CD8-positive, alpha-beta memory T cell (primary cell): ENCODE measurements at places on chromosomes 7 and 10.

- H3K36me3 ChIP-seq = no peaks in the 10 kb centered on the region
- H3K4me3 ChIP-seq = no peak overlapping the region
These were observed 82.1 kb downstream of the VIPR2 start for GRCh38 chr7:159062569-159062968.

DNA sequence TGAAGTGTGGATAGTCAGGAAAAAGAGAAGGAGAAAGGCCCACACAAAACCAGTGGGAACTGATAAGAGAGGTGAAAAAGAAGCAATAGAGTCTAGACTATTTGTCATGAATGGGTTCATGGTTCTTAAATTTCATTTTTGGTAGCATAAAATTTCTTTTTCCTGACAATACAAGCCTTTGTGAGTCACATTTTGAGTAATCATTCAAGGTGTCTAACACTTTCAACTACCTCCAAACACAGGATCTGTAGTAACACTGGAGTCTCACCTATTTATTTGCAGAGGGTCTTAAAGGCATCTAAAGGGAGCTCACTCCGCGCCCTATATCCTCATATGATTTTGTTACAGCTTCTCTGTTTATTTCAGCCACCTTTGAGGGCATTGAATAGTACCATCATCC, 96.0 kb downstream of the SAMD9 start:
- no peaks in the 10 kb centered on the region for H3K4me1 ChIP-seq
- H3K27ac ChIP-seq = no peak overlapping the region
- DNase-seq = no peak
- no peaks in the 10 kb centered on the region for H3K27me3 ChIP-seq
- H3K4me3 ChIP-seq = no peak overlapping the region
- no peaks in the 10 kb centered on the region for H3K36me3 ChIP-seq

- no peak overlapping the region for H3K4me3 ChIP-seq
- no peak for DNase-seq
- no peaks in the 10 kb centered on the region for H3K36me3 ChIP-seq
- H3K27ac ChIP-seq = no peak overlapping the region
- H3K4me1 ChIP-seq = no peaks in the 10 kb centered on the region
These were observed 38.8 kb downstream of the ZNF783 start for GRCh38 chr7:149300620-149301285.

DNA sequence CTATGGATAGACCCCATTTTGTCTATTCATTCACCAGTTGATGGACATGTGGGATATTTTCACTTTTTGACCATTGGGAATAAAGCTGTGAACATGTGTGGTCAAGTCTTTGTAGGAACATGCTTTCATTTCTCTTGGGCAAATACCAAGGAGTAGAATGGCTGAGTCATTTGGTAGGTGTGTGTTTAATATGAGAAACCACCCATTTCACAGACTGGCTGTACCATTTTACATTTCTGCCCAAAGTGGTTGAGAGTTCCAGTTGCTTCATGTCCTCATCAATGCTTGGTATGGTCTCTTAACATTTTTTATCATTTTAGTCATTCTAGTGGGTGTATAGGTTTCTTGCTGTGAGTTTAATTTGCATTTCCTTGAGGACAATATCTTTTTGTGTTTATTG, 124.9 kb upstream of the RHEB start:
- no peak overlapping the region for H3K27ac ChIP-seq
- no peak for DNase-seq
- H3K4me1 ChIP-seq = no peaks in the 10 kb centered on the region
- H3K36me3 ChIP-seq = no peaks in the 10 kb centered on the region

- no peak overlapping the region for H3K4me3 ChIP-seq
- no peak overlapping the region for H3K27ac ChIP-seq
- peaks cover 9% of the 10 kb centered on the region for H3K27me3 ChIP-seq
- H3K4me1 ChIP-seq = peaks cover 21% of the 10 kb centered on the region
- H3K36me3 ChIP-seq = no peaks in the 10 kb centered on the region
- no peak for DNase-seq
These were observed 1.3 kb downstream of the SERPINE1 start for GRCh38 chr7:101128040-101128834.

DNA sequence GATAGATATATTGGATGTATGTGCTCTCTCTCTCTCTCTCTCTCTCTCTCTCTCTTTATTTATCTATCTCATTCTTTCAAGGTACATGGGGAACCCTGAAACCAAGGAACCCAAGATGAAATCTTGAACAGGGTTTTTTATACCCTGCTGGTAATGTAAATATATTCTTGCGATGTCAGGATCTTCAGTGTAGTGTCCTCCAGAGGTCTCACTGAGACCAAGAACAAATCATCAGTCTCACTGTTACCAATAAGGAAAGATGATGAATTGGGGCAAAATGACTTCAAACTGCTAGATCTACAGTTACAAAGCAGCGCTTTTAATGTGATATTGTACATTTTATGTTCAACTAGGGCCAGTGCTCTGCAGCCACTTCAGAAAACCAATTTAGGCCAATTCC, 423.5 kb downstream of the ANKRD7 start:
- H3K27ac ChIP-seq = no peak overlapping the region
- no peaks in the 10 kb centered on the region for H3K4me1 ChIP-seq
- H3K4me3 ChIP-seq = no peak overlapping the region

DNA sequence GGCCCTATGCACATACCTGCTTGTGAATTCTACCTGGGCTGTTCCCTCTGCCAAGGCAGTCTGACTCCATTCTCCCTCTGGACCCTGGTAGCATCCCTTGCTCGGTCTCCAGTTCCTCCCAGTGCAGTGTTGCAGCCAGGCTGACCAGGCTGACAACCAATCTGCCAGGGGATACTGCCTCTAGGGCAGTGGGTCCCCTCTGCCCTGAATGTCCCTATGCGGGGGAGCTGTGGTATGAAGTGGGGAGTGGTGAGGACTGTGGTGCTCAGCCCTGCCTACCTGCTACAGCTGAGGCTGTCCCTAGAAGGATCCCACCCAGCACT, 48.0 kb upstream of the CAMK2B start:
- H3K4me1 ChIP-seq = no peaks in the 10 kb centered on the region
- no peak overlapping the region for H3K27ac ChIP-seq
- no peaks in the 10 kb centered on the region for H3K27me3 ChIP-seq
- no peak for DNase-seq

- DNase-seq = no peak
- no peak overlapping the region for H3K27ac ChIP-seq
- H3K4me1 ChIP-seq = no peaks in the 10 kb centered on the region
- no peak overlapping the region for H3K4me3 ChIP-seq
- H3K27me3 ChIP-seq = no peaks in the 10 kb centered on the region
These were observed 25.7 kb upstream of the PLA2G12B start for GRCh38 chr10:72980348-72980747.

DNA sequence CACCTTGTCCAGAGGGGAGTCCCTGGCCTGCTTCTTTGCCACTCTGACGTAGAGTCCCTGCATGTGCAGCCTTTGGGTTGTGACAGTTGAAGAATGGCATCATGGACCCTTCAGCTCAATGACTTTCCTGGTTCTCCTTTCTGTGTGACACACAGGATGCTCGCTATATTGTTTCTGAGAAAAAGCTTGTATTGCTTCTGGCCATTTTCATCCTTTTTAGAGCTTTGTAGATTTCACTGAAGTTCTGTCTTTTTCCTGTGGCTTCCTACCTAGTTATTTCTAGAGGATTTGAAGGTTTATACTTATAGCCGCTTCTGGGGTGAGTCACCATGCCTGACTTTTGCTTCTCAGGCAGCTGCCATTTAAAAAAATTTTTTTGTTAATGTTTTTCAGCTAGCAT, 27.0 kb downstream of the SND1 start:
- H3K4me1 ChIP-seq = no peaks in the 10 kb centered on the region
- no peak for DNase-seq
- H3K4me3 ChIP-seq = no peak overlapping the region
- no peak overlapping the region for H3K27ac ChIP-seq
- no peaks in the 10 kb centered on the region for H3K36me3 ChIP-seq
- H3K27me3 ChIP-seq = no peaks in the 10 kb centered on the region

- no peak overlapping the region for H3K4me3 ChIP-seq
- no peak overlapping the region for H3K27ac ChIP-seq
- no peak for DNase-seq
- no peaks in the 10 kb centered on the region for H3K36me3 ChIP-seq
These were observed 25.7 kb downstream of the OPALIN start for GRCh38 chr10:96333101-96333500.

DNA sequence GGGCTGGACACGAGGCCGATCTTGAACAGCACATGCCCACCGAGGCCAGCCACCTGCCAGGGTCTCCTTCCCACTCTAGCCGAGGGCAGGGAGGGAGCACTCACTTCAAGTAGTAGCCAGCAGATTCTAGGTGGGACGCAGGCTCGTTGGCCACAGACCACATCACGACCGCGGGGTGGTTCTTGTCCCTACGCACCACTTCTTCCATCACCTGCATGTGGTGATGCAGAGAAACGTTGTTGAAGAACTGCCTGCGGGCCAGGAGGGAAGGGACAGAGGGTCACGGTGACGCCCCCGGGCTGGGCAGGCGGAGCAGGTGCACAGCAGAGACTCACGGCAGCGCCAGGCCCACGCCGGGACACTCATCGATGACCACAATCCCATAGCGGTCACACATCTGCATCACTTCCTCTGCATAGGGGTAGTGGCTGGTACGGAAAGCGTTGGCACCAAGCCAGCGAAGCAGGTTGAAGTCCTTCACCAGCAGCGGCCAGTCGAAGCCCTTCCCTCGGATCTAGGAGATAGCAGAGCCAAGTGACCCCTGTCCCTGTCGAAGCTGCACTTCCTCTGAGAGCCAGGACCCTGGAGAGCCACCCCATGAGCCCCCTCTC, 7.7 kb downstream of the GUSB start:
- H3K27ac ChIP-seq = no peak overlapping the region
- no peak for DNase-seq
- H3K36me3 ChIP-seq = peaks cover 15% of the 10 kb centered on the region
- no peaks in the 10 kb centered on the region for H3K27me3 ChIP-seq
- H3K4me3 ChIP-seq = no peak overlapping the region

GRCh38 chr7:74379938-74380337, 73.8 kb upstream of the GTF2IRD1 start:
- H3K36me3 ChIP-seq = no peaks in the 10 kb centered on the region
- no peaks in the 10 kb centered on the region for H3K4me1 ChIP-seq
- H3K4me3 ChIP-seq = no peak overlapping the region
- H3K27ac ChIP-seq = no peak overlapping the region

DNA sequence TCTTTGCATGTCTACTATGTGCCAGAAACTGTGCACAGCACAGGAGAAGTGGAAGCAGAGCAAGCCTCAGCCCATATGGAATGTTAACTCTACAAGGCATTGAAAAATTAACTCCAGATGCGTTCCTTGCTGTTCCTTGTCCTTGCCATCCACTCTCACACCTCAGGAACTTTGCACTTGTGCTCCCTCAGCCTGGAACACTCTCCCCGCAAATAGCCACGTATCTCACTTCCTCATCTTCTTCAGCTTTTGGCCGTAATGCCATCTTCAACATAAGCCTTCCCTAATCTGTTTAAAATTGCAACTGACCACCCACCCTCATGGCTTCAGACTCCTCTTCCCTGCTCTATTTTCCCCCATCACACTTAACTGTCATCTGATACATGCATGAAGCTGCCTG, 83.2 kb upstream of the CAPZA2 start:
- no peaks in the 10 kb centered on the region for H3K36me3 ChIP-seq
- H3K4me1 ChIP-seq = no peaks in the 10 kb centered on the region
- H3K27me3 ChIP-seq = no peaks in the 10 kb centered on the region
- H3K4me3 ChIP-seq = no peak overlapping the region
- DNase-seq = no peak

GRCh38 chr10:11921800-11922392, 98.7 kb downstream of the PROSER2 start:
- H3K36me3 ChIP-seq = peaks cover 34% of the 10 kb centered on the region
- DNase-seq = no peak
- no peak overlapping the region for H3K4me3 ChIP-seq
- no peak overlapping the region for H3K27ac ChIP-seq

GRCh38 chr10:113651898-113652297, 11.9 kb downstream of the NRAP start:
- H3K27me3 ChIP-seq = no peaks in the 10 kb centered on the region
- no peaks in the 10 kb centered on the region for H3K4me1 ChIP-seq
- no peak overlapping the region for H3K4me3 ChIP-seq
- H3K27ac ChIP-seq = no peak overlapping the region
- H3K36me3 ChIP-seq = no peaks in the 10 kb centered on the region
- no peak for DNase-seq

DNA sequence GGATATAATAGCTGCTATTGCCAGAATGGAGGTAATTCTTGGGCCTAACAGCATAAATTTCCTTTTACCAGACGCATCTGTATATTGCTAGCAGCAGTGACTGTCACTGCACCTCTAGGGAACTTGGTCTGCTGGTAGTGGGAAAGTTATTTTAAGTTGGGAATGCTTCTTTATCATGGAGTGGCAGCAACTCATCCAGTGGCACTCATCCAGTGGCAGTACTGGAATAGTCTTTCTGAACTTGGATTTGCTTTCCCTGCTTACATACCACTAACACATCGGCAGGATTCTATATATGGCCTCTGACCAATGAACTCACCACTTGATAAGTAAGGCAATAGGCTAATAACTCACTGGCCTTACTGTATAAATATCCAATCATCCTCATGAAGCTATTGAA, 22.0 kb upstream of the ICA1 start:
- no peaks in the 10 kb centered on the region for H3K36me3 ChIP-seq
- no peaks in the 10 kb centered on the region for H3K4me1 ChIP-seq
- DNase-seq = no peak
- H3K27me3 ChIP-seq = no peaks in the 10 kb centered on the region
- H3K4me3 ChIP-seq = no peak overlapping the region

GRCh38 chr10:51257511-51258248, 183.4 kb downstream of the PRKG1 start:
- H3K36me3 ChIP-seq = no peaks in the 10 kb centered on the region
- H3K4me1 ChIP-seq = no peaks in the 10 kb centered on the region
- H3K4me3 ChIP-seq = no peak overlapping the region
- no peak overlapping the region for H3K27ac ChIP-seq
- DNase-seq = no peak

DNA sequence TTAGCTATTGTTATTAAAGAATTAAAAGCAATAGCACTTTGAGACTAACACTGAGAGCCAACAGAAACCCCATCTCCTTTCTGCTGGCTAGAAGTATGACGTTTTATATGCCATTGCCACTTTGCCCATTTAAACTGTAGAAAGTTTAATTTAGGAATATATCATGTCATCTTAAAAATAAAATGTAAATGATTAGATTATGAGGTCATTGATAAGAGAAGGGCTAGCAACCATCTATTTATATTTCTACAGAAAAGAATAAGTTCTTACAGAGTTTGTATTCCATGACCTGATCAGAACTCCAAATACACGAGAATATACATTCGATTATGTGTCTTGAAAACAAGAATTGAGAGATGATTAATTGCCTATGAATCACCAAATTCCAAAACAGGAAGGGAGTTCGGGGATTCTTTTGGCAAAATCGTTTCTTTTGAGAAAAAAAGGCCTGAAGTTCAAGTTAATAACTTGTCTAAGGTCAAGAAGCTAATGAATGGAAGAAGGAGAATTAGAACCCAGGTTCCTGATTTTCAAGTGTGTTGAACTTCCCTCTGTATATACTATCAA, 227.0 kb downstream of the TRIL start:
- H3K4me1 ChIP-seq = no peaks in the 10 kb centered on the region
- H3K36me3 ChIP-seq = no peaks in the 10 kb centered on the region
- no peaks in the 10 kb centered on the region for H3K27me3 ChIP-seq
- no peak for DNase-seq

GRCh38 chr10:48946891-48947500, 7.4 kb upstream of the LRRC18 start:
- no peaks in the 10 kb centered on the region for H3K36me3 ChIP-seq
- no peak overlapping the region for H3K4me3 ChIP-seq
- no peaks in the 10 kb centered on the region for H3K4me1 ChIP-seq
- no peak for DNase-seq

- peaks cover 6% of the 10 kb centered on the region for H3K4me1 ChIP-seq
- DNase-seq = peak; percentile 79
These were observed 785 bp downstream of the WDR86 start for GRCh38 chr7:151408839-151409666.

- H3K27ac ChIP-seq = no peak overlapping the region
- H3K27me3 ChIP-seq = no peaks in the 10 kb centered on the region
- no peak for DNase-seq
- no peaks in the 10 kb centered on the region for H3K4me1 ChIP-seq
These were observed 39.6 kb downstream of the PFKP start for GRCh38 chr10:3106928-3107425.
